ENCODE measurements at places on chromosomes 16 and 17.
A peak's percentile ranks its signal among the peaks of the same experiment; 100 is the strongest.

- peak; percentile 21 for DNase-seq
These were observed 45.1 kb upstream of the ZNF750 start for GRCh38 chr17:82884970-82885353.

- peak; percentile 41 for DNase-seq
These were observed 29.8 kb upstream of the PLLP start for GRCh38 chr16:57314161-57314785.

DNA sequence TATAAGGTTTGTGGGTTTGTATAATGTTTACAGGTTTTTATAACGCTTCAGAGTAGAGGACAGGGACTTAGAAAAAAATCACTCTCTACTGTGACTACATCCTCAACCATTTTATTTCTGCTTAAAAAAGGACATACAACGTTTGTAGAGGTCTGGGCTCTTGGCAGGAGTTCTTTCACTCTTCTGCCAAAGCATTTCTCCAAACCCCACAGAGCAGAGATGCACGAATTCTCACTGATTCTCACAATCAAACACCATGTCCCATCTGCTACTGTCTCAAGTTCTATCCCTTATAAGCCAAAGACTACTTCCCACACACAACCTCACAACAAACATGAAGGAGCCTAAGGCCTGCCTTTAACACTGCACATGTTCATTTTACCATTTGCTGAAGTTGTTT is 7.0 kb upstream of the ANKFY1 start:
- no peak for DNase-seq

DNA sequence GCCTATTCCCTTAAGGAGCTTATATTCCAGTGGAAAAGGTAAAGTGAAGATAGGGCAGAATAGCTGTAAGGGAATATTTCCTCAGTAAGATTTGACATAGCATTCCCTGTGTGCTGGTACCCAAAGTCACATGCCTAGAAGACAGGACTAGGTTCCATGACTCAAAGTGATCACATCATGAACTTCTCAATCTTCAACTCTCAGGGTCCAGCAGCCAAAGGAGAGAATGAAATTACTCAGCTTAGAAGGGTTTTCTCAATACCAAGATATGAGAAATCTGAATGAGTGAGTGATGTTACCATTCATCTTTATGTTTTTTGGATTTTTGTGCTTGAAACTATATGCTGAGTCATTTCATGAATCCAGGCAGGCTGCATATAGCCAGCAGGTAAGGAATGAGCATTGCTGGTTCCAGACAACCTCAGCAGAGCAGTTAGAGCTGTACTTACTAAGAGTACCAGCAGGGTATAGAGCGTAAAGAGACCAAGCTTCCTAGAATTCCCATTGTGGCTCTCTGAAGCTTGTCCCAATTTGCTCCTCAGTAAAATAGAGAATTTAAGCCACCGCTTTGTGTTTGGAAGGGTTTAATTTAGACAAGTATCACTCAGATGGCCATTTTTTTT is 91.1 kb downstream of the ANKFN1 start:
- peak; percentile 7 for DNase-seq

DNA sequence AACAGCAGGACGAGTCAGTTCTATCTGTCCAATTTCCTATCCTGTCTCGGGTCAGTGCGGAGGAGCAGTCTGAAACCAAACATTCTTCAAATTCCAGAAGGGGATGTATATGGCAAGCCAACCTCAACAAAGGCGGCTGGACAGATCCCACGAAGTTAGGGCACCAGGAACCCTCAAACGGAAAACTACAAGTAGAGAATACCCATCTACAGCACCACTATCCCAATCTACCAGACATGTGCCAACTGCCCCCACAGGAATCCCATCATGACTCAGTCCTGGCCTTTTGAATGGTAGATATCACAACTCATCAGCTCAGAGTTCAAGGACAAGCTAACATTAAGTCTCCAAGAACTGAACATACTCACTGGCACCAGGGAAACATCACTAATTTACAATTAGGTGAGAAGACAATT is 2.3 kb downstream of the NAT9 start:
- DNase-seq = no peak

DNA sequence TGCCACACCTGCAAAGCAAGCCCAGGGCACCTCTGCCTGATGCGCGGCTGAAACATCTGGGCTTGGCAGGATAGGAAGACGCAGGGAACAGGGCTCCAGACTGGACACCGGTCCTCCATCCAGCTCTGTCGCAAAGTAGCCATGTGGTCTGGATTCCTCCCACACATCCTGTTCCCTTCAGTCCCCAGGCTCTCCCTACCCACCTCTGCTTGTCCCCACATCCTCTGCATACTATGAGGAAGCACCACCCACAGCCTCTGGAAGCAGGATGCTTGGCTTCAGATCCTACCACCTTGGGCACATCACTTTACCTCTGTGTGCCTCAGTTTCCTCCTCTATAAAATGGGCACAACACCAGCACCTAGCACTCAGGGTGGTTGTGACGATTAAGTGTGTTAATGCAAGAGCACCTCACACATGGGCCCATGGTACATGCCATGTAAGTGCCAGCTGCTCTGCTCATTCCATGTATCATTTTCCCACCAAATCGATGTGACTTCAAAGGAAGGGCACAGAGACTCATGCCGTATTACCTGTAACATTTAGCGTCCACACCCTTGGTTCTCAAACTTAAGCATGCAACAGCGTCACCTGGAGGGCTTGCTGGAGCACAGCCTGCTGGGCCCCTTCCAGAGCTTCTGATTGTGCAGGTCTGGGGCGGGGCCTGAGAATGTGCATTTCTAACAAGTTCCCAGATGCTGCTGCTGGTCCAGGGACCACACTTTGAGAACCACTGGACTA is 138.6 kb upstream of the SDK2 start:
- DNase-seq = peak; percentile 9

GRCh38 chr16:78294538-78295225 is 195.2 kb downstream of the WWOX start:
- DNase-seq = no peak

GRCh38 chr17:8859027-8859803 is 8.3 kb downstream of the PIK3R6 start:
- peak; percentile 77 for DNase-seq

DNA sequence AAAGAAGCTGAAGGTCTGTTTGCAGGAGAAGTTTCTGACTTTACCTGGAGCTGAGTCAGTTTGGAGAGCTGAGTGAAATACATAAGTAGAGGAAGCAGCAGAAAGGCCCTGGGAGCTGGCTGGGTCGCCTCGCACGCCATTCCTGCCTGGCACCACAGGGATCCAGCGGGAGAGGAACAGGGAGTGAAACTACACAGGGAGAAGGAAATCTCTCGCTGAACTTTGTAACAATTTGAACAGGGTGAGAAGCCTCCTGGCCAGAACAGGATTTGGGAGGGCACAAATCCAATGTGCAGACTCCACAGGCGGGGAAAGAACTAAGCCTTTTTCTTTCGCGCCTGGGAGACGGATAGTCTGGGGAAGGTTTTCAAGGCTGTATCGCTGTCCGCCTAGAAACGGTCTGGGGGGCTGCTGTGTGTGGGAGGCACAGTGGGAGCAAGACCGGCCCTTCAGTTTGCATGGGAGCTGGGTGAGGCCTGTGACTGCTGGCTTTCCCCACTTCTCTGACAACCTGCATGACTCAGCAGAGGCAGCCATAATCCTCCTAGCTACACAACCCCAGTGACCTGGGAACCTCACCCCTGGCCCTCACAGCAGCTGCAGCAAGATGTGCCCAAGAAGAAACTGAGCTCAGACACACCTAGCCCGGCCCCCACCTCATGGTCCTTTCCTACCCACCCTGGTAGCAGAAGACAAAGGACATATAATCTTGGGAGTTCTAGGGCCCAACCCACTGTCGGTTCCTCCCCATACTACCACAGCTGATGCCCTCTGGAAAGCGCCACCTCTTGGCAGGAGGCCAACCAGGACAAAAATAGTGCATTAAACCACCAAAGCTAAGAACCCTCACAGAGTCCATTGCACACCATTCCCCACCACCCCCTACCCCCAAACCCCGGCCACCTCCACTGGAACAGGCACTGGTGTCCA is 778.6 kb downstream of the KCNJ2 start:
- DNase-seq = no peak

GRCh38 chr16:69364088-69364487 is 12.5 kb upstream of the TMED6 start:
- DNase-seq = no peak

GRCh38 chr16:57810197-57811031 is 8.1 kb upstream of the KIFC3 start:
- peak; percentile 90 for DNase-seq

- DNase-seq = peak; percentile 49
These were observed 98.6 kb downstream of the USP22 start for GRCh38 chr17:20944014-20944865.

- no peak for DNase-seq
These were observed 300.2 kb downstream of the IRF8 start for GRCh38 chr16:86199182-86199581.

DNA sequence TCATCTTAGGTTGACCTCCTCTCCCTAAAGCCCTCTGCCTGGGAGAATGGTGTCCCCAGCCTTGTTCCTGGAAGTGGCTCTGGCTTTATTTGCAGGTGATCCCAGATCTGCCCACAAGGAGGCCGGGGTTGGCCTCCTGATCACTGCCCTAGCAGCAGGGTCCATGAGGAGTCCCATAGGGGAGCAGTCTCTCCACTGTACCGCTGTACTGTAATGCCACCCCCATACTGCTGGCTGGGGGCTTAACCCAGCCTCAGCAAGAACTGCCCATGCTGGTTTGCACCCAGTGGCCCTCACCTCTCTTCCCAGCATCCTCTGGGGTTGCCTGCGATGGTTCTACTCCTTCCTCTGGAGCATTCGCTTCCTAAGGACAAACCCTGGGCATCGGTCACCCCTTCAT is 39.1 kb downstream of the PSME3IP1 start:
- DNase-seq = no peak

DNA sequence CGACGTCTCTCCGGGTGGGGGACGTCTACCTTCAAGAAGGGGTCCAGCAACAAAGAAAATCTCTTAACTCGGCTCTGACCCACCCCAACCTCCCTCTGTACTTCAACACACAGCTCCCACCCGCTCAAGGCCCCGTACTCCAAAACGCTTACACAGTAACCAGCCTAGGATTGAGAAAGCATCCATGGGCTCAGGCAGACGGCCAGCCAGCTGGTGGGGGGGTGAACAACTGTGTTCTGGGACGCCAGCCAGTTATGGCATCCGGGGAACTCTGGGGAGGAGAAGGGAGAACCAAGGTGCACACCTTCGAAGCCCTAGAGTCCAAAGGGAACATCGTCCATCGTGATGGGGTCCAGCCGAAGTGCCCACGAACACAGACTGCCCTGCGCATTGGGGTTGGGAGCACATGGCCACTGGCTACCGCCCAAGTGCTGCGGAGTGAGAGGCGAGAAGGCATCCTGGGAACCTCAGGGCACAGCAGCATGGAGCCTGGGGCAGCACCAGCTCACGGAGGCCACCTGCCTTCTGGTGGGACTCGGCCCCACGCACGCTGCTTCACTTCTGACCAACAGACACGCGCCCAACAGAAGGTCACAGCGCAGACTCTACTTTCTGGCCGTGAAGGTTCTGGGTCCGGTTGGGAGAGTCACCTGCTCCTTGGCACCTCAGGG is 14.3 kb downstream of the SLC16A3 start:
- no peak for DNase-seq

GRCh38 chr16:77288222-77288621 is 89.0 kb downstream of the SYCE1L start:
- no peak for DNase-seq

DNA sequence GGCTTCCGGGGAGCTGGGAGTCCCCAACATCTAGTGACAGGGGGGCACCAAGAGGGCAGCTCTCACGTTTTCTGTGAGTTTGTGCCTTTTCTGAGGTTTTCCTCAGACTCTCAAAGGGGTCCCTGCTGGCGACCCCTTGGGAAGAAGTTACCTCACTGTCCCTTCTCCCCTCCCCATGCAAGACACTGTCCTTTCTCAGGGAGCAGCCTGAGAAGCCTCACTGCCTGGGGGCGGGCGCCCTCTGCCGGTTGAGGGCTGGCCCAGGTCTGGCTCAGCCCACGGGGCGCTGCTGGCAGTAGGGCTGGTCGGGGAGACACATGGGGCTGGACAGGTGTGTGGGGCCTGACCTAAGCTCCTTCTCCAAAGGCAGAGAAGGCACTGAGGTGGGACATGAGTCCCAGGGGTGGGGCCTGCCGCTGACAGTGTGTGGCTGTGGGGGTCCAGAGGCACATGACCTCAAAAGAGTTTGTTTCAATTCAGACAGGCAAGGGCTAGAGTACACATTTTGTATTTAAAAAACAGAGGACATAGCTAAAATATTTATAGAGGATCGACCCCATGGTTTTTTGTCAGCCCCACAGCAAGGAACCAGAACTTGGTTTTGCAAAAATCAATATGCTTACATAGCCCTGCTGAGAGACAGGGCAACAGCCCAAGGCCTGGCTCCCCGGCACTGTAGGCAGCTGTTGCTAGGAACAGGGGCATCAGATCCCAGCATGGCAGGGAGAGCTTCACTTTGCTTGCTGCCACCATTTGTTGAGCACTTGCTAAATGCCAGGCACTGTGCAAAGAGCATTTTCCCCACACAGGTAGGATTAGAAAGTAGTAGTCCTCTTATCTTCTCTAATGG is 18.5 kb upstream of the ALDH3A1 start:
- peak; percentile 80 for DNase-seq

GRCh38 chr17:52237151-52237550 is 78.6 kb upstream of the CA10 start:
- no peak for DNase-seq

DNA sequence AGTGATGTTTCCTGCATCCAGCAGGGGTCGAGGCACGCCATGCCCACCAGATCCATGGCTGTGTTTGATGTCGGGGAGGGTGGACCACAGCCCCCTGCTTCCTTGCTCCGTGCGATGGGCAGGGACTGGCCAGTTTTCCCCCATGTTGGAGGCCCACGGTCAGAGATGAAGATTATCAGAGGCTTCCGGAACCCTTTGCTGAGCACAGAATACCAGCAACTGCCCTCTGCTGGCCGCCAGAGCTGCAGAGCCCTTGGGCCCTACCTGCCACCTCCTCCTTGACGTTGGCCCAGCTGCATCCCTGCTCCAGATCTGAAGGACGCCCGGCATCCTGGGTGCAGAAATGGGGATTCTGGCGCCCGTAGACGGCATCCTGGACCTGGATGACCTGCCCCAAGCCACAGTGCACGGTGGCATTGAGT is 23.7 kb upstream of the BCO1 start:
- DNase-seq = peak; percentile 14

GRCh38 chr16:55046916-55047315 is 116.3 kb downstream of the IRX5 start:
- no peak for DNase-seq

GRCh38 chr17:66975614-66976378 is 11.3 kb downstream of the CACNG4 start:
- peak; percentile 37 for DNase-seq

DNA sequence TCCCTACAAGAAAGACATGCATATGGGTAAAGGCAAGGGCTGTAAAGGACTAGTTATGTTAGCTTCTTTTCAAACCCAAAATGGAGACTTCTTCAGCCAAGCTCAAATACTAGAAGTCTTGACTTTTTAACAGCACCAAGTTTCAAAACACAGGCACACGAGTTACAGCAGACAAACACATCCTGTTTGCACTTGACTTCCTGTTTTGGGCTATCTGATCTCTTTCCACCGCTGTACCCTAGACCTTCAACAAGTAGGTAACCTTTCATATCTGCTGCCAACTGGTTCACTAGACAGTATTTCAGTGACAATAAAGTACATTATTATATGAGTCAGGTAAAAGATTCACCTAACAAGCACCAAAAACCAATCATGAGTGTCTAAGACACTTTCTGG is 12.3 kb downstream of the RFFL start:
- peak; percentile 90 for DNase-seq

- no peak for DNase-seq
These were observed 6.3 kb upstream of the PABPN1L start for GRCh38 chr16:88872650-88873331.

- DNase-seq = no peak
These were observed 19.4 kb downstream of the POLR2A start for GRCh38 chr17:7503521-7503920.

All from GM12865 (cell line).